A549 treated with Hydrocortisone at 1 μM for 4 hours (cell line): ENCODE measurements at places on chromosomes 11 and 22. TPM values are rescaled to one million over a fixed set of nuclear protein-coding genes. Genes with fewer than 3 reads are reported as not detected.

Gene OR5AK2
- total RNA-seq = not detected in 5 replicates

Gene HBG2
- total RNA-seq = not detected in 5 replicates

Gene COA4
- 117 to 137 TPM (median 128 TPM) in 5 replicates for total RNA-seq

Gene MOV10L1
- 0.03 TPM in 1 of 5 replicates, not detected in the others for total RNA-seq

Gene FOLR3
- total RNA-seq = 0.22 TPM in 1 of 5 replicates, not detected in the others

Gene DRICH1
- total RNA-seq = 0.10 to 0.36 TPM (median 0.22 TPM) in 3 of 5 replicates, not detected in the others

Gene IGF2
- 1.6 to 2.9 TPM (median 2.7 TPM) in 5 replicates for total RNA-seq

Gene WBP2NL
- total RNA-seq = 0.08 to 0.24 TPM (median 0.10 TPM) in 4 of 5 replicates, not detected in the other

Gene ST14
- total RNA-seq = 0.05 to 0.15 TPM (median 0.08 TPM) in 5 replicates

Gene SLN
- 1.1 to 2.4 TPM (median 1.6 TPM) in 5 replicates for total RNA-seq

Gene GGTLC2
- total RNA-seq = not detected in 5 replicates

Gene TRPC6
- 0.34 to 1.2 TPM (median 0.63 TPM) in 5 replicates for total RNA-seq

Gene MS4A4A
- total RNA-seq = not detected in 5 replicates

Gene SLC43A1
- 2.1 to 2.7 TPM (median 2.4 TPM) in 5 replicates for total RNA-seq

Gene C11orf91
- total RNA-seq = 0.85 to 2.1 TPM (median 2.0 TPM) in 5 replicates

Gene SLC17A6
- total RNA-seq = not detected in 5 replicates

Gene CABP4
- not detected in 5 replicates for total RNA-seq

Gene SEPTIN3
- 0.89 to 1.2 TPM (median 1.0 TPM) in 5 replicates for total RNA-seq

Gene FDXACB1
- total RNA-seq = 1.2 to 1.9 TPM (median 1.3 TPM) in 5 replicates

Gene MIOX
- not detected in 5 replicates for total RNA-seq

Gene HTR3A
- not detected in 5 replicates for total RNA-seq

Gene FJX1
- total RNA-seq = 28.2 to 41.0 TPM (median 39.8 TPM) in 5 replicates

Gene TMEM45B
- total RNA-seq = 0.05 to 0.16 TPM (median 0.08 TPM) in 3 of 5 replicates, not detected in the others

Gene APOA5
- not detected in 5 replicates for total RNA-seq

Gene DEFB131B
- total RNA-seq = not detected in 5 replicates

Gene ZBTB16
- 0.82 to 1.7 TPM (median 1.0 TPM) in 5 replicates for total RNA-seq
